ENCODE measurements at places on chromosomes 11 and 22. TPM values are rescaled to one million over a fixed set of nuclear protein-coding genes. Genes with fewer than 3 reads are reported as not detected.

TRIM6 gene
- total RNA-seq, result 1.0 TPM

ROBO4 gene
- total RNA-seq, result not detected

RRP8 gene
- 18.0 TPM for total RNA-seq

NUDT22 gene
- total RNA-seq, result 39.4 TPM

C22orf42 gene
- not detected for total RNA-seq

DCDC1 gene
- not detected for total RNA-seq

YPEL4 gene
- total RNA-seq, result under 0.01 TPM

CADM1 gene
- 5.1 TPM for total RNA-seq

VPREB1 gene
- not detected for total RNA-seq

OR52E8 gene
- not detected for total RNA-seq

UPK3A gene
- not detected for total RNA-seq

All from nasal cavity respiratory epithelium epithelial cell of viscerocranial mucosa (primary cell).